ENCODE measurements at places on chromosomes 1 and 21.

GRCh38 chr1:116532671-116533428 is 38.0 kb downstream of the CD58 start:
- DNase-seq, result no peak

DNA sequence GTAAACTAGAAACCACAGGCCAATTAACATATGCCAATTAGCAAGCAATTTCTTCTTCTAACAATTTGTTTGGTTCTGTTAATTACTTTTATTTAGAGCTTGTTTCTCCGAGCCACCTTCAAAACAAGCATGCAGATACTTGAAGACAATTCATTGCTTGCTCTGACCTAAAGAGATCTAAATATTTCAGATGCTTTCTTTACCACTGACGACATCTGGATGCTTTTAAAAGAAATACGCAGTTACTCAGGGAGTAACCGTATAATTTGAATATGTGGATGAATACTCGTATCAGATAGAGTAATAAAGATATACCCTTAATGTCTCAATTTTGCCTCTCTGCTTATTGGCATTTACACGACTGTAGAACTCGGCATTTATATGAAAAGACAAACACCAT is 390.0 kb downstream of the DISC1 start:
- DNase-seq, result no peak

GRCh38 chr1:78408192-78408591 is 82.6 kb upstream of the PTGFR start:
- no peak for DNase-seq

- no peak for DNase-seq
Measured at GRCh38 chr1:203537806-203538464, 44.0 kb downstream of the OPTC start.

DNA sequence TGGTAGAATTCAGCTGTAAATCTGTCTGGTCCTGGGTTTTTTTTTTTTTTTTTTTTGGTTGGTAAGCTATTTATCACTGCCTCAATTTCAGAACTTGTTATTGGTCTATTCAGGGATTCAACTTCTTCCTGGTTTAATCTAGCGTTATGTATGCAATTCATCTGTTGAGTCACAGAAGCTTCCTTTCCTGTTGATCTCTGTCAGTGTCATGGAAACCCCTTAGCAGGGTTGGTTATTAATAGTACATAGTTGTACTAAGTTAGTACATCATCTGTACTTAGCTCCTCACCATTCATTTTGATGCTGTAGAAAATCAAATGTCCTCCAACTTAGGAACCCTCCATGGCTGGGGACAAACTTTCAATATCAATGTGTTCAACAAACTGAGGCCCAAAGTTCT is 51.0 kb upstream of the BARHL2 start:
- peak; percentile 30 for DNase-seq

- peak; percentile 84 for DNase-seq
Measured at GRCh38 chr1:37479255-37480124, 5.1 kb downstream of the ZC3H12A start.

- DNase-seq, result no peak
Measured at GRCh38 chr1:160647329-160647720, 481 bp upstream of the SLAMF1 start.

- DNase-seq, result no peak
Measured at GRCh38 chr1:7084232-7084894, 299.1 kb downstream of the CAMTA1 start.

DNA sequence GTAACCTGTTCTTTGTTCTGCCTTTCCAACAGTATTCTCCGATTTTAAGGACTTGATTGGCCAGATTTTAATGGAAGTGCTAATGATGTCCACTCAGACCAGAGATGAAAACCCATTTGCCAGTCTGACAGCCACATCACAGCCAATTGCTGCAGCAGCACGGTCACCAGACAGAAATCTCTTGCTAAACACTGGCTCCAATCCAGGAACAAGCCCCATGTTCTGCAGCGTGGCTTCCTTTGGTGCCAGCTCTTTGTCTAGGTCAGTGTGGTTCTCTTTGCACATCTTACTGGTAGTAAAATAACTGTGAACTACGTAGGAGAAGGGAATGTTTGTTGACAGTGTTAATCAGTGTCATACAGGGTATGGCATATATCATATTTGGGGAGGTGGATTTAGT is 72.7 kb downstream of the UBE4B start:
- DNase-seq, result no peak

- DNase-seq, result peak; percentile 69
Measured at GRCh38 chr1:171817511-171818265, 23.6 kb upstream of the DNM3 start.

GRCh38 chr1:33387625-33388024 is 43.3 kb downstream of the PHC2 start:
- peak; percentile 81 for DNase-seq

DNA sequence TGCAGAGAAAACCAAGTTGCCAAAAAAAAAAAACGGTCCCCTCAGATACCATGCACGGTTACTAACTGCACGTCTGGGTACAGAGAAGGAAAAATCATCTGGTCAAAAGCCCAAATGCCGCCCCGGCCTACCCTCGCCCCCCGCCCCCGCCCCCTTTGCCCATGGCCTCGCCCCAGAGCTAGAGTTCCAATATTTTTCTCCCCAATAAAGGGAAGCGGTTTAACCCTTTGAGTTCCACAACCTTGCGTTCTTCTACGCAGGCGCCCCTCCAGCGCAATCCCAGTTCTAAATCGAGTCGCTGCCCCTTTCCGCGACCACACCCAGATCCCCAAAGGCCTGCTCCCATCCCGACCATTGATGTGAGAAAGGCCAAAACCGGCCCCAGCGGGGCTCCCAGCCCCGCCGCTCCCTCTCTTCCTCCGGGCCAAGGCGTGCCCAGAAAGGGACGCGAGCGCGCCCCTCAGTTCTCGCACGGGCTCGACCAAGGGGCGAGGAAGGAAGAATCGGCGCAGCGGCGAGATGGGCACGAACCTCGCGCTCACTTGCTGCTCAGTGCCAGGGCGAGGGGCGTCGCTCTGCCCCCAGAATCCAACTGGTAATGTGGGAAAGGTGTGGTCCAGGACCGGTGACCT is 797 bp downstream of the WDR47 start:
- DNase-seq, result peak; percentile 51

DNA sequence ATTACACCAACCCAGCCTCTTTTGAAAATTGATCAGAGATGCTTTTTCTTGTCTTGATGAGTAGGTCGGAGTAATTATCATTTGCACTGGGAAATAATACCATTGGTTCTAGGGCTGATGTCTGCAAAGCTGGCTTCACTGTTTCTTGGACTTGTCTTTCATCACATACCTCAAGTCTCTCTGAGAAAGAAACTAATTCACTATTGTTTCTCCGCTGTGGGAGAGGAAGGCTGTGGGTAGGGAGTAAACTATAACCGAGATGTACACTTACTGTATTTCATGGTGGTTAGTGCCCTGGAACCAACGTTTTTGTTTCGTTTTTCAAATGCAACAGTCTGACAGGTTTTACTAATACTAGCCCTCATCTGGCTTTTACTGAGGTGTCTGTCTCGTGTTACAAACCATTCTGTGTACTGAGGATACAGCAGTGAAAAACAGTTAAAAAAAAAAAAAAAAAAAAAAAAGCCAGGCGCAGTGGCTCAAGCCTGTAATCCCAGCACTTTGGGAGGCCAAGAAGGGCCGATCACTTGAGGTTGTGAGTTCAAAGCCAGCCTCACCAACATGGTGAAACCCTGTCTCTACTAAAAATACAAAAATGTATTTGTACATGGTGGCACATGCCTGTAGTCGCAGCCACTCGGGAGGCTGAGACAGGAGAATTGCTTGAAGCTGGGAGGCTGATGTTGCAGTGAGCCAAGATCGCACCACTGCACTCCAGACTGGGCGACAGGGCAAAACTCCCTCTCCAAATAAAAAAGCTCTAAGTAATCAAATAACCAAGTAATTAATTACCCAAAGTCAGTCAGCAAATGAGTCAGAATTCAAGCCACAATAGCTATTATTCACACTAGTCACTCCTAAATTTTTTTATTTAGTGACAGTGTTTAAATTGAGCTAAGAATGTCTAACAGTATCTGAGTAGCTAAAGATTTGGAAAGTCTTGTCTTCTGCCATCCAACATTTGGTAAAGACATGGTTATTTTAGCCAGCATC is 23.3 kb downstream of the TOMM20 start:
- peak; percentile 54 for DNase-seq

DNA sequence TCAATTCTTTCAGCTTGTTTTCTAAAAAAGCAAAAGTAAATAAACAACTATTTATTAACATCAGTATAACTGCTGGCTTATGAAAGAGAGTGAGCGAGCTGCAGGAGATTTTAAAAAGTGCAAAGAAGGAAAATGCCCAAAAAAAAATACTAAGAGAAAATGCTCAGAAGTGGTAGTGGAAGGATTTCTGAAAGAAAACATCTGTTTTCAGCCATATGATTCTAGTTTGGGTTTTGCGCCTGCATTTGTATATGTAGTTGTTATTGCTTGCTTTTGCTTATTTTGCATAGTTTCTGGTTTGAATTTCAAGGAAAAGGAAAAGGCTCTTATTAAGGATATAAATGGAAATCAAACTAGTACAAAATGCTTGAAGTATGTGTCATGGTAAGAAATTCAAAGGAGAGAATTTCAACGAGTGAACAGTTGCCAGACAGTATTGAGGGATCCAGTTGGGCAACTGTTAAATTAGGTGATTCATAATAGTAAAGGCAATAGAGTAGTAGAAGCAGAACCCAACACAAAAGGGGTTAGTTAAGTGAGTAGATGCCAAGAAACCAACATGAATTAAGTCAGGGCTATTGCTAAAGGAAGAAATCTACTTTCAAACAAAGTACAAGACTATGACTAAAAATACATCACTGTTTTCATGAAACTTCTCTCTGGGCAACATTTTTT is 1.2 kb downstream of the GBP5 start:
- DNase-seq, result no peak

- DNase-seq, result no peak
Measured at GRCh38 chr1:30763651-30764248, 6.2 kb upstream of the LAPTM5 start.

DNA sequence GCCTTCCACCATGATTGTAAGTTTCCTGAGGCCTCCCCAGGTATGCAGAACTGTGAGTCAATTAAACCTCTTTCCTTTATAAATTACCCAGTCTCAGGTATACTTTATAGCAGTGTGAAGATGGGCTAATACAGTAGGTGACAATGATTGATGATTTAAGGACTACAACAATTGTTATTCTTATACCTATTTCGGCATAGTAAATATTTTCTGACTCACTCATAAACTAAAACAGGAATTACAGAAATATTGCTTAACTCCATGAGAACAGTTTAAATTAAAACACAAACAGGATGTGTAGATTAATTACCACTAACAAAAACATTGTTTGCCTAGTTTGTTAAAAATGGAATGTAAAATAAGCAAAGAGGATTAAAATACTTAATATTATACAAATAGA is 839.9 kb downstream of the LTN1 start:
- DNase-seq, result no peak

GRCh38 chr1:80375662-80376061 is 1369.1 kb upstream of the ADGRL4 start:
- no peak for DNase-seq

DNA sequence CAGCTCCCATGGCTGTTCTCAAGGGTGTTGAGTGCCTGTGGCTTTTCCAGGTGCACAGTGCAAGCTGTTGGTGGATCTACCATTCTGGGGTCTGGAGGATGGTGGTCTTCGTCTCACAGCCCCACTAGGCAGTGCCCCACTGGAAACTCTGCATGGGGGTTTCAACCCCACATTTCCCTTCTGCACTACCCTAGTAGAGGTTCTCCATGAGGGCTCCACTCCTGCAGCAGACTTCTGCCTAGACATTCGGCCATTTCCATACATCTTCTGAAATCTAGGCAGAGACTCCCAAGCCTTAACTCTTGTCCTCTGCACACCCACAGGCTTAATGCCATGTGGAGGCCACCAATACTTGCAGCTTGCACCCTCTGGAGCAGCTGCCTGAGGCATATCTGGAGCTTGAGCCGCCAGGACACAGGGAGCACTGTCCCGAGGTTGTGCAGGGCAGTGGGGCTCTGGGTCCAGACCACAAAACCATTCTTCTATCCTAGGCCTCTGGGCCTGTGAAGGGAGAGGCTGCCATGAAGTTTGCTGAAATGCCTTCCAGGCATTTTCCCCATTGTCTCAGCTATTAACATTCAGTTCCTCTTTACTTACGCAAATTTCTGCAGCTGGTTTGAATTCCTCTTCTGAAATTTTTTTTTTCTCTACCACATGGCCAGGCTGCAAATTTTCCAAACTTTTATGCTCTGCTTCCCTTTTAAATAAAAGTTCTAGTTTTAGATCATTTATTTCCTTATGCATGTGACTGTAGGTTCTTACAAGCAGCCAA is 8.8 kb upstream of the CAPN8 start:
- DNase-seq, result no peak

DNA sequence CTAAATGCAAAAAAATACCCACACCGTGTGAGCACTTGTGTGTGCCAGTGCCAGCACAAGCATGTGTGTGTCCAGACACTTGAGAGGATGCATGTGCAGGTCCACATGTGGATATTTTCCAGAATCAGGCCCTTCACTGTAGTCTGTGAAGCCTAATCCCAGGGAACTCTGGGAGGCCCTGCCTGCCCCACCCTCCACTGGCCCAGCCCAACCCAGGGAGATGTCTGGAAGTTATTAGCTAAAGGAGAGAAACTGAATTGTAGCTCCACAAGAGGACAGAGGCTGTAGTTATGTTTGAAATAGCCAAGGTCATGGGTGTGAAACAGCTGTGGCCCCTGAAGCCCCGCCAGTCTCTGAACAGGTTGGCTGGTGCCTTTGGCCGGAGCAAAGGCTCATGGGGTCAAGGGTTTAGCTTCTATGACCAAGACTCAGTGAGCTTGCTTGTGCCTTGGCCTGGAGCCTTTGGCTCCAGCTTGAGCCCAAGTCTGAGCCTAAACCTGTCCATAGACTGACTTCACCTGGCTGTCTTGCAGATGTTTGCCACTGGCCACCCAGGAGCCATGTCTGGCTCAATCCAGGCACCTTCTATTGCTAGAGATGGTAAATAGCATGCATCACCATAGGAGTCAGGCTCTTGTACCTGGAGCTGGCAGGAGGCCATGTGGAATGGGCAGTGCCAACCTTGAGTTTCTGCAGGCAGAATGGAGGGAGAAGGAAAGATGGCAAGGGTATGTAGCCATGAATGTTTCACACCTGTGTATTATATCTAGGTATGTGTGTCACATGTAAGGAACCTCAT is 69.9 kb downstream of the TMEM53 start:
- DNase-seq, result no peak

GRCh38 chr1:154859151-154859785 is 10.8 kb downstream of the KCNN3 start:
- no peak for DNase-seq

GRCh38 chr1:222233444-222234158 is 314.3 kb downstream of the HHIPL2 start:
- DNase-seq, result no peak

DNA sequence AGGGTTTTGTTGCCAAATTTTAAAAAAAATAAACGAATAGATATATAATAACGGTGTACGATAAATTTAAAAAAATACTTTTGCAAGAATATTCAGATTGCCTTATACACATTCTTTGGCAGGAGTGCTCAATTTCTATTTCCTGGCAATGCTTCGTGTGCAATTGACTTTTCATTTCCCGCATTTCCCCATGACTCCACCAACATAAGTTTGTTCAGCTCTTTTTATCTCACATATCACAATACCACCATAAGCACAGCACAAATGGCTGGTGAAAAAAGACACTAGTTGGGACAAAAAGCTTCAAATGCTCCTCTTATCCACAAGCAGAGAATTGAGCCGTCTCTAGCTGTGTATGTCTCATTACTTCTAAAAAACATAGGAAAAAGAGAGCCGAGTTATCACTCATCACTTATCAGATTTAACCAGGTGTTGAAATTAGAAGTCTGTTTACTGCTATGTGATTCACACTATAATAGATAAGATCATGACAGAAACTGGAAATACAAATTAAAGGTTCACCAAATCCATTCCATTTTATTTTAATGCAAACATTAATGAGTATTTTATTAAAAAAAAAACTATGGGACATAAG is 28.9 kb upstream of the RGS1 start:
- DNase-seq, result no peak

- no peak for DNase-seq
Measured at GRCh38 chr1:14768582-14769304, 170.3 kb downstream of the KAZN start.

Measured in RKO (cell line).